ENCODE measurements at places on chromosomes 6 and 20.

GRCh38 chr6:157791450-157791849 is 31.6 kb upstream of the SNX9 start:
- no peak for DNase-seq

GRCh38 chr6:156948807-156949206 is 171.6 kb downstream of the ARID1B start:
- no peak for DNase-seq

- no peak for DNase-seq
Observed at GRCh38 chr6:56862415-56863175, 92.3 kb upstream of the BEND6 start.

DNA sequence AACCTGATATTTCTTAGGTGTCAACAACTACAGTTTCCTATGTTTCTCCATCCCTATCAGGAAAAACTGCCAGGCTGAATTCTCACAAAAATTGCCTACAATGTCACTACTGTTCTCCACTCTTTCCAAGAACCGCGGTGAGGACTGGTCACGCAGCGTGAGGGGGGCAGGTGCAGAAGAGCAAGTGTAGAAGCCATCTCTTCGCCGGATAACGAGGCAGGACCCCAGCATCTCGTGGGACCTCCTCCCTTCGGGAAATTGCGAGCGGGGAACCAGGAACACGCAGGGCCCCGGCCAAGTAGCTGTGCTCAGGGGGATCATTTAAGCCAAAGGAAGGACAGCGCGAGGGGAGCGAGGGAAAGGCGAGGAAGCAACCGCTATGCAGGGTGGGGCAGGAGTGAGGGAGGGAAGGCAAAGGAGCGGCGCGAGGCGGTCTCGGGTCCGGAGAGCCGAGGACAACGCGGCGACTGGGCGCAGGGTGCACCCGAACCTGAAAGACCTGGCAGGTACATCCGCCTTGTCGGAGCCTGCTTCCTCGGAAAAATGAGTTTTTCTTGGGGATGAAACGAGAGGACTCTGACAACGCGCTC is 559 bp downstream of the APMAP start:
- DNase-seq, result no peak

DNA sequence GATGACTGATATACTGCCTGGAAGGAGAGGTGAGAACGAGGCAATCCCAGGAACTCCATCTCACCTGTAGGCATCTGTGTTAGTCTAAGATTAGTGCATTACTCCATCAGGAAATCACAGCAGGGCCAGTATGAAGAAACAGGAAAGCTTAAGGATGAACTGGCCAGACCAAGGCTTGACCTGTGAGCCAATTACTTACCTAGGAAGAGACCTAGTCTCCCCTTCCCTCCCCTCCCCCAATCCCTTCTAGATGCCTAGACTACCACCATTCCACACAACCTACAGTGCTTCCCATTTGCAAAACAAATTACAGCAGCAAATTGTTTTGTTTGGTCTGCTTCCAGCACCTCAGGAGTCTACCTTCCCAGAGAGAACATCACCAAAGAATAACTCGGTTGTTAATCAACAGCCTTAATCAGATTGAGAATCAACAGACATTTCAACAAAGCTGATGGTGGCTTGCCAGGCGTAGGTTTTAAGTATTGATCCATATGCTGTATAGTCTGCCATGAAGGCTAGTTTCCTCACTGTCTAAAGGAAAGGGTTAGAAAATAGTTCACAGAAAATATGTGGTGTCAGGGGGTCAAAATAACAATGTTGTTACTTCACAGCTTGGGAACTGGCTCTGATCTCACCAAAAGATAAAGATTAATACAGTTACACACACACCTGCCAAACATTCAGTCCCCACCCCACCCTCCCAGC is 10.1 kb downstream of the PKHD1 start:
- no peak for DNase-seq

DNA sequence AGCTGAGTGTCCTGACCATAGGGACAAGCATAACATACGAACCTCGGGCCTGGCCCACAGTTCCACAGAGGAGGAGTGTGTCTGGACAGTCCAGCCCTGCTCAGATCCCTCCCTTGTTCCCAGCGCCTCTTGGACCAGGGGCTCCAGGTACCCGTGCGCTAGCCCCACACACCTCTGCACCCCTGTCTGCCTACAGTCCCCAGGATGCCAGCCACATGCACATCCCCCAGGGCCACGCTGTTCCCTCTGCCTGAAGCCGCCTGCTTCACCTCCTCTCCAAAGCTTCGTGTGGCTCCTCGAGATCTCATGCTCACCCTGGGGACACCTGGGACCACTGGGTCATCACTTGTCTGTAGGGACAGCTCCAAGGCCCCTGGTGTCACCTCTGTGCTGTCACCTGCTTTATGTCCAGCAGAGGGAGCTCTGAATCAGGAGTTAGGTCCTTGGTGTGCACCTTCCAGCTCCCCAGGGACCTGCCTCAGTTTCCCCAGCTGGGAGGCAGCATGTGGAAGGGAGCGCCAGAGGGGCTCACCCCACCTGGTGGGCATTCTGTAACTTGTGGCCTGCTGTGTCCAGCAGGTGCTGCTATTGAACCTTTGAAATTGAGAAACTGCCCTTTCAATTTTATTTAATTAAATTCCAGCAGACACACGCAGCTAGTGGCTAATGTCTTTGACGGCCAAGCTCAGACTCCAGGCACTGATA is 7.3 kb upstream of the YTHDF1 start:
- DNase-seq, result no peak
